Stimulated activated CD4-positive, alpha-beta T cell treated with anti-CD3 and anti-CD28 coated beads, Interleukin-15, amount 100 ng/mL, for 1 hour (primary cell): ENCODE measurements at places on chromosomes 6 and 20.

- no peak for DNase-seq
These were observed 78.6 kb upstream of the AKAP12 start for GRCh38 chr6:151160929-151161757.

DNA sequence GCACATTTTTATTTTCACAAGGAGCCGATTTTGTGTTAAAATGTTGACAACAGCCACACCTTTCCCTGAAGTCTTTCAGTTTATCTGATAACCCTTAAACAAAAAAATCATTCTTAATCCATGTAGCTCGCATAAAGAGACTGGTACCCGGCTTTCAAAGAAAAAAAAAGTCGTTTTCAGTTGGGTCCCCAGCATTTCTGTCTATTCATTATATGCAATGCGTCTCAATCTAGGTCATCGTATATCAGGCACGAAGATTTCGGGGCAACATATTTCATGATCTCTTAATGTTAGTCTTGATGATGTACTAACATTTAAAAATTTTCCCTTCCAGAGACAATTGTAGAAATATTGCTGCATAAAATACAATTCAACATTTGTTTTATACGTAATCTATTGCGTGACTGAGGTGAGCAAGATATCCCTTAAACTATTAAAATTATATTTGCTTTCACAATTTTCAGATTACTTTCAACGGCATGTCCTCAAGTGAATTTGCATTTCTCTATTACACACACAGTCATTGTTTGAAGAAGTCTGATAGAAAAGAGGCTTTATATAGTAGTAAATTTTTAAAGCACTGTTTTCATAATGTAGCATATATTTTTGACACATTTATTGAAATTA, 2.9 kb upstream of the TUBB2B start:
- DNase-seq = no peak

GRCh38 chr6:73675466-73676098, 20.4 kb upstream of the CD109 start:
- no peak for DNase-seq

- DNase-seq = no peak
These were observed 6.0 kb downstream of the AFDN start for GRCh38 chr6:167832497-167833395.

GRCh38 chr6:33609528-33609927, 11.6 kb upstream of the ITPR3 start:
- no peak for DNase-seq
